Iris pigment epithelial cell (primary cell): ENCODE measurements at places on chromosomes 6 and 20.
A peak's percentile ranks its signal among the peaks of the same experiment; 100 is the strongest.

DNA sequence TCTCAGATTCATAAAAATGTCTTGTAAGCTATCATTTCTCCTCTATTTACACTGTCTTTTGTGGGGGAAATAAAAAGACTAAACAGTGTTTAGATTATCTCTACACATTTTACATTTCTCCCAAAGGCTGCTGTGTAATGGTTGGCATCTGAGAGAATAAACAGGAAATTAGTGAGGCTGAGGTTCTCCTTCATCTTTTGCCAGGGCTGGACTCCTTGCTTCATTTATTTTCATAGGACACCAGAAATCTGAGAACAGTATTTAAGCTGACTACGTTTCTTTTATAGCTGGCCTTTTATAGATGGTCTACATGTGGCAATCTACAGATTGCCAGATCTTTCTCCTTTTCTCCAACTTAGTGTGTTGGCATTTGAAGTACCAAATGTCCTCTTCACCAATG, 41.5 kb downstream of the PLCB4 start:
- DNase-seq = peak; percentile 37

DNA sequence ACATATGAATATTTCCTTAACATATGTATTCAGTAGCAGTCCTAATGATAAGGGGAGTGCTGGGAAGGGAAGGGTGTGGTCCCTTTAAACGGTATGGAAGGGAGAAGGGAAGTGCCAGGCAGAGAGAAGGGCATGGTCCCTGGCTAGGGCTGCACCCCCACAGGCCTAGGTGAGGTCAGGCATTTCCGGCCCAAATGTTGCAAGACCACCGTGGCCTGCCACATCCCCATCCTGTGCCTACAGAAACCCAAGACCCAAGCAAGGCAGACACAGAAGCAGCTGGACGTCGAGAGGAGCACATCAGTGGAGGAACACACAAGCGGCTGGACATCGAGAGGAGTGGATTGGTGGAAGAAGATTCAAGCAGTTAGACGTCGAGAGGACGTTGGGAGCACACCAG, 5.9 kb downstream of the RRAGD start:
- DNase-seq = no peak

- no peak for DNase-seq
Observed at GRCh38 chr6:52983159-52983848, 11.8 kb downstream of the GSTA4 start.

DNA sequence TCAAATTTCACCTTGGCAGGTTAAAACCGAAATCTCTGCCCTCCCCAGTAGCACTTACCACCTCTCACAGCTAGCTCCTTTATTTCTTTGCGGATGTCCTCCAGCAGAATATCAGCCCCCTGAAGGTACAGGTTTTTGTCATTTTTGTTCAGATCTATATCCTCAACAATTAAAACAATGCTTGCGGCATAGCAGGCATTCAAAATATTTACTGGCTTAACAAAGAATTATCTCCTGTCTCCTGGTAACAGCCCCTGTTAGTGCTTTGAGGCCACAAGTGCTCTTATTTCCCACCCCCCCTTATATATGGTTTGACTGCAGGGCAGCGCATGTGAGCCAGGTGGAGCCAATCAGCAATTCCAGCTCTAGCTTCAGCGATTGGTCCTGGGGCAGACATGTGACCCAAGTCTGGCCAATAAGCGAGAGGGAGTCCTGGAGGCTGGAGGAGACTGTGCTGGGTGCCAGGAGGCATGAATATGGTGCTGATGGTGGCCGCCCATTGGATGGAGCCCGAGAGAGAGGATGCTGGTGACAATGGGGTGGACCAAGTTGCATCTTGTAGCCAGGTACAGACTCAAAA, 21.0 kb downstream of the SULF2 start:
- peak; percentile 9 for DNase-seq

GRCh38 chr6:14276667-14277404, 159.3 kb downstream of the CD83 start:
- DNase-seq = no peak

GRCh38 chr6:319177-320131, 27.2 kb downstream of the DUSP22 start:
- DNase-seq = no peak

- peak; percentile 81 for DNase-seq
Observed at GRCh38 chr6:129317931-129318820, 391.8 kb downstream of the ARHGAP18 start.

- no peak for DNase-seq
Observed at GRCh38 chr6:168532070-168532469, 91.1 kb downstream of the SMOC2 start.

DNA sequence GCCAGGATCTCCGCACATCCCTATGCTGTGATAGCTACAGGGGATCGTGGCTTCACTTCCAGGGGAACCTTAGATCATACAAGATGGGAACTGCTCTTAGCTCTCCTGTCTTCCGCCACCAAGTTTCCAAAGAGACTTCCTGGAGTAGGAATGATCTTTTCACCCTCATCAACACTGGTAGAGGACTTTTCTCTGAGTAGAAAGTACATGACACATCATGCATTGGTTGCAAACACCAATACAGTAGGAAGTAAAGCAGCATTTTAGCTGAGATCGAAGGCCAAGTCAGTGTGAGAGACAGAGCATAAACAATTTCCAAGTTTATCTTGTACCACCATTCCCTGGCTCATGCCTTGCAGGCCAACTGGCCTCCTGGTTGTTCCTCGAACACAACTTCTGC, 113.1 kb upstream of the NEDD9 start:
- no peak for DNase-seq

- no peak for DNase-seq
Observed at GRCh38 chr6:155001934-155002333, 6.8 kb downstream of the TIAM2 start.
